CD4-positive, alpha-beta T cell treated with Interleukin-1 beta for 1 hour (primary cell): ENCODE measurements at places on chromosomes 3 and 15.

- no peak for DNase-seq
Measured at GRCh38 chr3:146125951-146126350, 35.0 kb downstream of the PLOD2 start.

DNA sequence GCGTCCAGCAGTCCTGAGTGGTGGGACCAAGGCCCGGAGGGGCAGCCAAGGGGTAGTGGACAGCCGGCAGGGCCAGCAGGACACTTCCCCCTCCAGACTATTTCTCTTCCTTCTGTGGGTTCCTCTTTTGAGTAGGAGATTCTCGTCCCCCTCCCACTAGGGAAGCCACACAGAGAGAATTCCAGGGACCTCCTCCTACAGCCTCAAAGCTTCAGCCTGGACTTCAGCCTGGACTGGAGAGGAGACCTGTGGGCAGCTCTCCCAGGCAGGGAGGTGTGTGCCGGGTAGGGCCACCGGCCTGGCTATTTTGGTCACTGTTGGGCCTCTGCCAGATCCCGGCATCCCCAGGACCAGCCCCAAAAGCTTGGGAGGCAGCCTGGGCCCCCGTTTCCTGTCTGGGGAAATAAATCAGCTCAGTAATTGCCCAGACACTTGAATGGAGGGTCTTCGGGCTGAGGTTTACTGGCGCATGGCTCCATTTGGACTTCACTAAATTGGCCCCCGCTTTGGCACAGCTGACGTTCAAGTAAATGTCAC is 1.3 kb downstream of the SLC6A6 start:
- peak; percentile 31 for DNase-seq

DNA sequence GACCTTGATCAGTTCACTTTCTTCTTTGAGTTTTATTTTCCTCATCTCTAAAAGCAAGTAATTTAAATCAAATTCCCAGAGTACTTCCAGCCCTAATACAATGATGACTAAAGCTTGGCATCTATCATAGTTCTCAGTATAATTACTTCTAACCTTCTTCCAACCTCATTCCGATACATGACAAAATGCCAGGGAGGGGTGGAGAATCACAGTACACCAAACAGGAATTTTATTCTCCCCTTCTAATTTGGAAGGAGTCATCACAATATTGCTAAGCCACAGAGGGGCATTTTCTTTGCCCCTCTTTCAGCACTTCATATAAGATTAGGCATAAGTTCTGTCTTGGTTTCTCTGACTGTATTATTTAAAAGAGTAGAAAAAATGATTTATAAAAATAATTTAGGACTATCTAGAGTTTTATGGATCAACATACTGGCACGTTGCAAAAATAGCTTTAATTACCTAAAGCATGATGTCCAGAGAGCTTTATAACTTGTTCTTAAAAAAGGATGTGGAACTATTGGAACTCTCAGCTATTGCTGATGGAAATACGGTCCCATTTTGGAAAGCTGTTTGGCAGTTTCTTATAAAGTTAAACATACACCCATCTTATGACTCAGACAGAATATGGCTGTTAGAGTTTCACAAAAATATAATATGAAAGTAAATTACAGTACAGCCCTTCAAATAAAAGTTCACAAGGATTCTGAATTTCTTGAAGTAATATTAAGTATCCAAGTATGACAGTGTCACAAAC is 86.9 kb upstream of the UBE2E2 start:
- DNase-seq, result no peak

DNA sequence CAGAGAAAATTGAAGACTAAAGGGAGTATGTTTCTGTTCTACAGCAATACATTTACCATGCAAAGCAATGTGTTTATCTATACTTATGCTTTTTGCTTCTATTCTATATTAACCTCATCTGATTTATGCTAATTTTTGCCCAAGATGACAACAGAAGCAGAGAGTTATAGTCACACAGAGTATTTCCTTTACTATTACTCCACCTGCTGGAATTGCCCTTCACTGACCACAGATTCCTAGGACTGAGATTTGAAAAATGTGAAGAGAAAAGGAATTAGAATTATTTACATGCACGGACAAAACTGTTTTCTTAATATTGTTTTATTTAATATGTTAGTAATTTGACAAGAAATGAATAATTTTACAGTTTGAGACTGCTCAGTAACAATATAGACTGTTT is 745.6 kb downstream of the VGLL3 start:
- DNase-seq, result no peak

DNA sequence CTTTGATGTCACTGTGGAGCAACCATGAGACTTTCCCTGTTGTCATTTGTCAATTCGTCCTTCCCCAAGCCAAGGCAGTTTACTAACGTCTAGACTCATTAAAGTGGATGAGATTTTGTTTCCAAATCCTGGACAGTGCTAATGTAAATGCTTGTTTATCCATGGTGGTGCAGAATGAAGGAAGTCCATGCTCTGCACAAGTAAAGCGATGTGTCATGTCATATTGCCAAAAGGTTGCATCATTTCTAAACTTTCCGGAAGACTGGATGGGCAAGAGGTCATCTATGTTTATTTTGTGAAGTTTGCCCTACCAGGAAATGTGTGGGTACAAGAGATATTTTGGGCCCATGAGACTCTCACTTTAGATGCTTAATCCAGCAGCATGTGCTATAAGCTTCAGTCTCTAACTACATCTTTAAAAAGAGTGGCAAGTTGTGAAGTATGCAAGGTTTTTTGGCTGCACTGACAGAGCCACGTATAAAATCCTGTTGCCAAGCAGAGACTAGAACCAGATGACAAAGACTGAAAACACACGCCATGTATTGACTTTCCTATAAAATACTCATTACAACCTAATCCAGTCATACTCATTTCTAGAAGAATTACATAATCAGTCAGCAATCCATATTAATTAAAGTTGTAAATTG is 72.1 kb upstream of the FNDC3B start:
- peak; percentile 14 for DNase-seq

GRCh38 chr15:59059076-59059597 is 45.8 kb upstream of the CCNB2 start:
- no peak for DNase-seq

GRCh38 chr3:9230596-9230995 is 18.9 kb downstream of the SRGAP3 start:
- no peak for DNase-seq

DNA sequence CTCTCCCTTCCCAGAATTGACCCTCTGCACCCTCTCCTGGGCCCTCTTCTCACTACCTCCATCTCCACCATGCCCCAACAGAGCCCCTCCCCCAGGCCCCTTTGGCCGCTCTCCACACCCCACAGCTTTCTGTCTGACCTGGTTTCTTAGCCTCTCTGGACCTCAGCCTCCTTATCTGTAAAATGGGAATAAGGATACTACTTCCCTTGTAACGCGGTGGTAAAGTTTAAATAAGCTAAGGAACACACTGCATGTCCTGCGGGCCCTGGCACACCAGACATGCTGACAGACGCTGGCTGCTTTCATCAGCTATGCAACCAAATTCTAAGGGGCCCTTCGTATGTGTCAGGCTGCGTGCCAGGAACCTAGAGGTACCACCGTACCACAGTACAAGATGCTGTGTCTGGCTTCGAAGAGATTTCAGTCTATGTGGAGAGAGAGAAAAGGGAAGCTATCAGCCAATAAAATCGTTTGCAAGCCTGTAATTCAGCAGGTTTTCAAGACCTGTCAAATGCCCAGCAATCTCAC is 777 bp upstream of the SLC51A start:
- no peak for DNase-seq

DNA sequence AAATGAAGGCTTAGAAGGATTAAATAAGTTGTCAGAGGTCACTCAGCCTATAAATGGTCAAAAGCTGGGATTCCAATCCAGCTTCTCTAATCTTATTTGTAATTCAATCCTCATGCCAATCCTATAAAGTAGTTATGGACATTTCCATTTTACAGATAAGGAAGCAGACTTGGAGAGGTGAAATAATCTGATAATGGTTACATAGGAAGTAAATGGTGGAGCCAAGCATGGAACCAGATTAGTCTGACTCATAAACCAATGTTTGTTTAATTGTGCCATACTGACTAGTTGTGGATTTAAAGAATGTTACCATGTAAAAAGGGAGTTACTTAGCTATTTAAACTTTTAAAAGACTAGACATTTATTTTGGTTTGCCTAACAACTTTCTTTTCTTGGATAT is 59.7 kb downstream of the KCNAB1 start:
- no peak for DNase-seq

DNA sequence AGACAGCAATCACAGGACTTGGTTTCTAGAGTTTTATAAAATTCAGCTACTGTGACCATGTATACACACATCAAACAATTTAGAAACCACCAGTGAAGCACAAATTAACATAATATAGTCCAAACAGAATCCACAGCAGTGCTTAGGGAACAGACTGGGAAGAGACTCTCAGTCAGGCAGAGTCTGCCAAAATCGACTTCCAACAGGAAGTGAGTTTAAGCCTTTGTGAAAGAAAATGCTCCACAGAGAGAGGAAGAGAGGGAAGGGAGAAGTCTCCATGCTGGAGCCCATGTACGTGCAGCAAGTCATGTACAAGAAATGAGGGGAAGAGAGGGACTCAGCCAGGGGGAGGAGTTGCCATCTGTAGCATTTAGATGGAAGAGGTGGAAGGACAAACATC is 172.6 kb downstream of the IL5RA start:
- DNase-seq, result no peak

- DNase-seq, result no peak
Measured at GRCh38 chr3:126938520-126939337, 44.2 kb upstream of the PLXNA1 start.

GRCh38 chr15:92682741-92683510 is 27.4 kb upstream of the FAM174B start:
- no peak for DNase-seq

GRCh38 chr3:125556314-125556713 is 36.3 kb upstream of the SNX4 start:
- DNase-seq, result no peak

GRCh38 chr15:31074321-31074720 is 27.2 kb downstream of the TRPM1 start:
- no peak for DNase-seq

DNA sequence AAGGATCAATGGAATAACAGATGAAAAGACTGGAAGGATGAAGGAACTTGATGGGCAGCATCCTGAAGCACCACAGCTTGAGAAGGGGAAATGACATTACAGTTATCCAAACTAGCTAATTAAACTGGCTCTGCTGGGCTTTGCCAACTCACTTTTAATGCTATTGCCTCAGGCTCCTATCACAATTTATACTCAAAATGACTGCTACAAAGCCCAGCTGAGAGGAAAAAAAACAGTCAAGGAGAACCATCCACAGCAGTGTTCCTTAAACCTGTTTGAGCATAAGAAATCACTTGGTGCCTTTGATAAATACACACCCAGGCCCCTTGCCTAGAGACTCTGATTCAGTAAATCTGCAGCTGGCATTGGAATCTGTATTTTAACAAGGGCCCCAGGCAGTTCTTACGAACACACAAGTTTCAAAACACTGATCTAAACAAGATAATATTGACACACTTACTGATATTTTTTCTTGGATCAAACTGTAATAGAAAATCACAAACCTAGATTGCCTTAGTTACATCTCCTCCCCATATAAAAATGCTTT is 85.8 kb downstream of the MB21D2 start:
- DNase-seq, result no peak

DNA sequence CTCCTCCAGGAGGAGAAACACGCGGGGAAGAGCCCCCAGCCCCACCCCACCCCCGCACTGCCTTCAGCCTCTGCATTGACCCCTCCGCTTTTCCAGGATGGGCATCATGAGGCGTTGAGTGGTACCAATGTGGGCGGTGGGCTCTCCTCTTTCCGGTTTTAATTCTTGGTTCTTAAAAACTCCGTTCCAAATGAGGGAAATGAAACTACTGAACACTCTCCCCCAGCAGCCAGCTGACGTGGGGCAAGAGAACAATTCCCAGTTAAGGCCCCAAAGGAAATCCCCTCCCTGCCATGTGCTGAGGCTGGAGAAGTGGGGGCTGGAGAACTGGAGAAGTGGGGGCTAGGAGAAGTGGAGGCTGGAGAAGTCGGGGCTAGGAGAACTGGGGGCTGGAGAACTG is 5.3 kb upstream of the NRROS start:
- peak; percentile 55 for DNase-seq

GRCh38 chr3:63964681-63965485 is 52.7 kb upstream of the SCAANT1 start:
- no peak for DNase-seq

GRCh38 chr15:38514601-38515000 is 50.0 kb downstream of the RASGRP1 start:
- no peak for DNase-seq

GRCh38 chr3:160553827-160554226 is 11.5 kb downstream of the KPNA4 start:
- DNase-seq, result no peak

- DNase-seq, result no peak
Measured at GRCh38 chr3:155412904-155413303, 119.4 kb upstream of the STRIT1 start.
